Activated CD8-positive, alpha-beta memory T cell treated with anti-CD3 and anti-CD28 coated beads, Interleukin-2, amount 10 ng/mL, durations not matched to agents 7 days and 5 days (primary cell): ENCODE measurements at places on chromosomes 12 and 14. TPM values are rescaled to one million over a fixed set of nuclear protein-coding genes. Genes with fewer than 3 reads are reported as not detected.

GRCh38 chr12:107103097-107103496 lies 9.7 kb upstream of the CRY1 start:
- no peak for DNase-seq
- H3K4me3 ChIP-seq: no peak overlapping the region
- H3K36me3 ChIP-seq: no peaks in the 10 kb centered on the region
- H3K27ac ChIP-seq: no peak overlapping the region

GRCh38 chr12:101743724-101744472 lies 4.6 kb upstream of the SYCP3 start:
- peak overlapping the region; percentile 76 for H3K27ac ChIP-seq
- DNase-seq: peak; percentile 71
- no peak overlapping the region for H3K4me3 ChIP-seq
- peaks cover 41% of the 10 kb centered on the region for H3K36me3 ChIP-seq

DNA sequence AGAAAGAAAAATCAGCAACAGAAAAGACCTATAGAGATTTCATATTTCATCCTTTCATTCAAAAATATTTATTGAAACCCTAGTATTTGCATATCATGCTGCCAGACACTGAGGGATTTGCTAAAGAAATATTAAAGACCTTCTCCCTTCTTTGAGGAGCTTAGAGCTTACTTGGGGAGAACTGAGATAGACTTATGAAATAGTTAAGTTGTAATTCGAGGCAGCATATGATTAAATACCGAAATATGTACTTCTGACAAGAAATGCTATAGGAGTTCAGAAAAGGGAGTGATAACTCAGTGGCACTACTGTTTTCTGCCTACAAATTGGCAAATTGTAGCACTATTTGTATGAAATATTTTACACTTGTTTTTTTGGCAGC lies 59.1 kb downstream of the PLXNC1 start:
- no peaks in the 10 kb centered on the region for H3K27me3 ChIP-seq
- H3K36me3 ChIP-seq: peaks cover 31% of the 10 kb centered on the region
- peak overlapping the region; percentile 70 for H3K4me3 ChIP-seq
- peak overlapping the region; percentile 94 for H3K27ac ChIP-seq
- peaks cover 67% of the 10 kb centered on the region for H3K4me1 ChIP-seq

DNA sequence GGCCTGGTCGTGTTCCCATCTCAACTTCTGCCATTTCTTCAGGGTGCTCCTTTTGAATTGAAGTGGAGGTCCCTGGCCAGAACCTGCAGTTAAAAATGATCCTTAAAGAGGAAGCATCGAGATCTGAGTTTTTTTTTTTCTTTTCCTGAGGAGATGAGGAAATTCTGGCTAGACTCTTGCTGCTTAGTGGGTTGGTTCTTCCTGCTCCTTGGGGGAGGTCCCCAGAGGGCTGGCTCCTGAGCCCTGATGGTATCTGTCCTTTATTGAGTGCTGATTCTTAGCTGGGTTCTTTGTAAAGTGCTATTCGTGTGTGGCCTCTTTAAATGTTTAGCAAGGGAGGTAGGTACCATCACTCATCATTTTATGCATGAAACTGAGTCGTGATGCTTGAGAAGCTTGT lies 11.7 kb downstream of the PELI2 start:
- no peak overlapping the region for H3K4me3 ChIP-seq
- no peaks in the 10 kb centered on the region for H3K36me3 ChIP-seq
- no peaks in the 10 kb centered on the region for H3K27me3 ChIP-seq
- no peak for DNase-seq

- no peak overlapping the region for H3K4me3 ChIP-seq
- H3K4me1 ChIP-seq: no peaks in the 10 kb centered on the region
- no peak for DNase-seq
- H3K36me3 ChIP-seq: no peaks in the 10 kb centered on the region
- H3K27ac ChIP-seq: no peak overlapping the region
Measured at GRCh38 chr12:117661471-117661870, 300.0 kb upstream of the NOS1 start.

DNA sequence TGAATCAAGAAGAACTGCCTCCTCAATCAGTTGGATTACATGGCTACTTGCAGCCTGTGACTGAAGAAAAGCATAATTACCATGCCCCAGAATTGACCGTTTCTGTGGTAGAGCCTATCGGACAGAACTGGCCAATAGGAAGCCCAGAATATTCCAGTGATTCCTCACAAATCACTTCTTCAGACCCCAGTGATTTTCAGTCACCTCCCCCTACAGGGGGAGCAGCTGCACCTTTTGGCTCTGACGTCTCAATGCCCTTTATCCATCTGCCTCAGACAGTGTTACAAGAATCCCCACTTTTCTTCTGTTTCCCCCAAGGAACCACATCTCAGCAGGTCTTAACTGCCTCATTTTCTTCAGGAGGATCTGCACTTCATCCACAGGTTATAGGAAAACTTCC lies 80.8 kb downstream of the RAD52 start:
- no peak for DNase-seq
- peaks cover 29% of the 10 kb centered on the region for H3K36me3 ChIP-seq
- peaks cover 6% of the 10 kb centered on the region for H3K4me1 ChIP-seq
- H3K4me3 ChIP-seq: no peak overlapping the region
- no peak overlapping the region for H3K27ac ChIP-seq

The SOAT2 gene
- 1.1 TPM for total RNA-seq

The DEPDC4 gene
- total RNA-seq: 1.5 TPM
